ENCODE measurements at places on chromosomes 7 and 10.

- DNase-seq: no peak
Measured at GRCh38 chr7:95817866-95818640, 45.7 kb downstream of the DYNC1I1 start.

DNA sequence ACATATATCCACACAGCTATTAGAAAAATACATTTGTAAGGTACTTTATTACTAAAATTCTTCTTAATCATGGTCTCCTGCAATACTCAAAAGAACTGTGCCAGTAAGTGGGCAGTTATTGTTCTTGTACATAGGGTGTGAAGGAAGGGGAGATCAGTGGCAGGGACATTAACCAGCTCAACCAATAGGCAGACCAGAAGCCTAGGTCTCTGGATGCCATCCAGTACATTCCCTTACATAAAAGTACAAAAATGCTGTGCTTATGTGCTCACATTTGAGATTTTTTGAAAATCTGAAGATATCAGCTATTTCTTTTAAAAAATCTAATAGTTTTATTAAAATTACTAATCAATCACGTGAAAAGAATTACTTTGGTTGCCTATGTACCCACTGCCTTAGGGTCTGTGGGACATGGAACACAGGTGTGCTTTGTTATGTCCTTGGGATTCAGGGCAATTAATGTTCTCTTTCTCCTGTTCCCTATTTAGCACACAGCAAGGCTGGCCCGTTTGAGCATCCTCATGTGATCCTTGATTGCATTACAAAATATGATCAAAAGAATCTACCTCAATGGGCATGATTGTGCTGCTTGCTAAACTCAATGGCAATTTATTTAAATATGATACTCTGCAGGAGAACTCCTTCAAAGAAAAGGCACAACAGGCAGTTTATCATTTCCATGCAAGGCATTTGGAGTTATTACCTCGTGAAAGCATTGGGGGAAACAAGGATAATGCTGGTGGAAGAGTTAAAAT lies 22.7 kb downstream of the TWIST1 start:
- no peak for DNase-seq

GRCh38 chr10:75470901-75471300 lies 39.5 kb downstream of the LRMDA start:
- DNase-seq: no peak

DNA sequence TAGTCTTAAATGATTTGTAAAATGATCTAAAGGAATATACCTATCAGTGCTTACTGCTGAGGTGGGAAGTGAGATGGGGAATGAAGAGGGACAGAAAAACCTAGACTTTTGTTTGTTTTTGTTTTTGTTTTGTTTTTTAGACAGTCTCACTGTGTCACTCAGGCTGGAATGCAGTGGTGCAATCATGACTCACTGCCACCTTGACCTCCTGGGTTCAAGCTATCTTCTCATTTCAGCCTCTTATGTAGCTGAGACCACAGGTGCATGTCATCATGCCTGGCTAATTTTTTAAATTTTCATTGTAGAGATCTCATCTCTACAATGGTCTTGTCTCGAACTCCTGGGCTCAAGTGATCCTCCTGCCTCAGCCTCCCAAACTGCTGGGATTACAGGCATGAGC lies 116.4 kb upstream of the SEM1 start:
- no peak for DNase-seq

DNA sequence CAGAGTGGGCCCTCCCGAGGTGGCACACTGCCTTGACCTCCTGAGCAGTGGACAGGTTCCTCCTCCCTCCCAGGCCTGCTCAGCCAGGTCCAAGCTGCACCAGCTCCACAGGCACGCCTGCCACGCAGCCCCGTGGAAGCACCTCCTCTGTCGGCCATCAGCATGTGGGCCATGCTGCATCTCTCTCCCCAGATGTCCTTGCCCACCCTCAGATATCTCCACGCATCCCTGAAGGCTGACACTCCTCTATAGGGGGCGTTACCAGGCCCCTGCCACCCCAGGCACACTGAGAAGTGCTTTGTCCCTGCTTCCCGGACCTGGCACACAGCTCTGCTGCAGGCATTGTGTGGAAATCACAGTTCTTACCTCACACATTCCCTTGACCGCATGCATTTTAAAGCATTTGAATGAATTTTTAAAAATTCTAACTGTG lies 598.5 kb downstream of the SDK1 start:
- DNase-seq: no peak

Measured in stimulated activated CD8-positive, alpha-beta memory T cell treated with anti-CD3 and anti-CD28 coated beads, Interleukin-4, amount 100 ng/mL, for 24 hours (primary cell).